Endodermal cell (in vitro differentiated cells): ENCODE measurements at places on chromosomes 12 and 14. TPM values are rescaled to one million over a fixed set of nuclear protein-coding genes. Genes with fewer than 3 reads are reported as not detected.

GRCh38 chr12:108240027-108240785 lies 98.9 kb downstream of the CMKLR1 start:
- peaks cover 7% of the 10 kb centered on the region for H3K4me1 ChIP-seq
- H3K36me3 ChIP-seq = no peaks in the 10 kb centered on the region
- H3K27me3 ChIP-seq = no peaks in the 10 kb centered on the region
- no peak overlapping the region for H3K27ac ChIP-seq
- DNase-seq = peak; percentile 89

HSPA2 gene
- 7.5 and 7.9 TPM in 2 replicates for total RNA-seq

TAS2R9 gene
- total RNA-seq = not detected in 3 replicates

DNA sequence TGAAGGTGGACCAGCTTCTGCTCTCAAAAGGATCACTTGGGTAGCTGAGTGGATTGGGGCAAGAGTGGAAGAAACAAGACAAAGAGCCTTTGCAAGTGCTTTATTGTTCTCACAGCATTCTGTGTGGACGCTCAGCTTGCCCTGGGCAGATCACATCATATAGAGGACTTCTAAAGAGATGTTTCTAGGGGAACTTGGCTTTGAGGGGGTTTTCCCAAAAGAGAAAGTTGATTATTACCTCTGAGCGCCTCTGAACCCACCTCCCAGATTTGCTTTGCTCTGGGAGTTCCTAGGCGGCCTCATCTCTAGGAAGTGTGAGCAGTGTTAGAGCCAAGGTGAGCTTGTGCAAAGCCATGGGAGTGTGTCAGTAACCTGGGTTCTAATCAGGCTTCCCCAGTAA lies 81.7 kb downstream of the RIN3 start:
- no peaks in the 10 kb centered on the region for H3K36me3 ChIP-seq
- no peak overlapping the region for H3K4me3 ChIP-seq
- no peaks in the 10 kb centered on the region for H3K4me1 ChIP-seq
- no peak overlapping the region for H3K27ac ChIP-seq

GRCh38 chr14:21525571-21525961 lies 580 bp downstream of the SALL2 start:
- peaks cover 36% of the 10 kb centered on the region for H3K36me3 ChIP-seq
- peaks cover 19% of the 10 kb centered on the region for H3K4me1 ChIP-seq
- H3K27ac ChIP-seq = peak overlapping the region; percentile 93
- H3K27me3 ChIP-seq = no peaks in the 10 kb centered on the region

ZNF641 gene
- total RNA-seq = 9.1 and 9.4 TPM in 2 replicates

GRCh38 chr12:113359939-113360748 lies 1.8 kb downstream of the PLBD2 start:
- DNase-seq = peak; percentile 65
- peaks cover 4% of the 10 kb centered on the region for H3K4me1 ChIP-seq
- no peak overlapping the region for H3K4me3 ChIP-seq
- no peak overlapping the region for H3K27ac ChIP-seq

BRI3BP gene
- 2.8 to 17.6 TPM (median 16.0 TPM) in 3 replicates for total RNA-seq

GRCh38 chr14:68942296-68943035 lies 36.6 kb downstream of the ACTN1 start:
- no peak overlapping the region for H3K4me3 ChIP-seq
- no peak overlapping the region for H3K27ac ChIP-seq
- H3K36me3 ChIP-seq = peaks cover 24% of the 10 kb centered on the region
- no peak for DNase-seq
- no peaks in the 10 kb centered on the region for H3K27me3 ChIP-seq

MYO1H gene
- total RNA-seq = not detected in 3 replicates

EML1 gene
- 14.5 to 31.4 TPM (median 27.9 TPM) in 3 replicates for total RNA-seq

DNA sequence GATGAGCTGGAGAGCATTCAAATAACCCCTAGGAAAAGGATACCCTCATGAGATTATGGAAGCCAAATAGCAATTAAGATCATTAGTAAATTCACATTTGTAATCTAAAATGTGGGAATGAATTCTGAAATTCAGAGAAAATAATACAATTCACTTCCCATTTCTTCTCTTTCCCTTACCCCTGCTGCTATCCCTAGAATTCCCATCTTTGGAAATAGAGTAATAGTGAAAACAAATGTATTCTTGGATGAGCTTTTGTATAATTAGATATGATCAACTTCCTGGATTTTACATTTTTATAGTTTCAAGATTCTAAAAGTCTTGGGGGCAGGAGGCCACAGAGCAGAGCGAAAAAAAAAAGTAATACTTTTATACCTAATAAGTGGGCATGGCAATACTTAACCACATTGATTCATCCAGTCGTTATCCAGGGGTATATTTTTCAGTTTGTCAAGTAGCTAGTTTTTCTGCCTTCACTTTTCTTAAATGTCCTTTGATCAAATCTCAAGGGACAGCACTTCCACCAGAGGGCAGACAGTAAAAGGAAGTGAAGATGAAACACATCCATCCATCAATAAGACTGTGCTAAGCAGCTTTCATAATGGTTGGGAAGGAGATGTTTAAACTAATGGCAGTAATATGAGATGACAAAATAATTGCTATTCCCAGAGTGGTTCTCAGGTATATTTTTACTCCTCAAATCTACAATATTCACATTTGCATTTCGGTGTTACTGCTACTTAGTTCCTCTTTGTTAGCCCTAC lies 401.3 kb downstream of the DIO2 start:
- no peak overlapping the region for H3K27ac ChIP-seq
- no peaks in the 10 kb centered on the region for H3K4me1 ChIP-seq
- no peaks in the 10 kb centered on the region for H3K36me3 ChIP-seq
- DNase-seq = no peak
- no peaks in the 10 kb centered on the region for H3K27me3 ChIP-seq
- no peak overlapping the region for H3K4me3 ChIP-seq

LHX5 gene
- total RNA-seq = 0.18 to 0.73 TPM (median 0.29 TPM) in 3 replicates

MYF5 gene
- total RNA-seq = not detected in 3 replicates

DNA sequence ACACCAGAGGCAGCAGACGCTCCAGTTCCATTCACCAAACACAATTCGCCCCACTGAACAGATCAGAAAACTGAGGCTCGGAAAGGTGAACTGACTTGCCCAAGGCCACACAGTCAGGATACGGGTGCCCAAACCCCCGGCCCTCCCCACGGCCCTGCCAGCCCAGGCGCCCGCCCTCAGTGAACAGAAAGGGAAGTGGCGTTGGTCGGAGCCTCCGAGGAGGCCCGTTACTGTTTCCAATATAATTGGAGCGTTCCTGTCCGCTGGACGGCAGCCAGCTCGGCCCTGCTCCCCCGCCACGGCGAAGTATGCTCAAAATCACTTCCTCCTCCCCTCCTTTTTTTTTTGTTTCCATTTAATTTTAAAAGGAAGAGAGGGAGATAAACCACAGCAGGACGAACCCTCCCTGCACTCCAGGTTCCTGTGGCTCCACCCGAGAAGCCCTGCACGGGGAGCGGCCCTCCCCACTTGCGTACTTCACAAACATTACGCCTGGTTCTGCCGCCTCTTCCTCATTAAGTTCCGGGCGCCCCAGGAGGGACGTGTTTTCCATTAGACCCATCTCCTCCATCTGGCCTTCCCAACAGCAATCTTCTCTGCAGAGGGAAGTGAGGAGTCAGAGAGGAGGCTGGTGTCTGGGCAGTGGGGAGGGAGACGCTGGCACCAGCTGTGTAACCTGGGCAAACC lies 61.1 kb downstream of the NCOR2 start:
- no peaks in the 10 kb centered on the region for H3K36me3 ChIP-seq
- no peak overlapping the region for H3K4me3 ChIP-seq
- peak overlapping the region; percentile 62 for H3K27ac ChIP-seq
- DNase-seq = peak; percentile 77

CLEC2A gene
- not detected in 2 replicates for total RNA-seq

RND1 gene
- total RNA-seq = 15.3 to 18.9 TPM (median 17.0 TPM) in 3 replicates

CFAP73 gene
- not detected in 3 replicates for total RNA-seq

DNA sequence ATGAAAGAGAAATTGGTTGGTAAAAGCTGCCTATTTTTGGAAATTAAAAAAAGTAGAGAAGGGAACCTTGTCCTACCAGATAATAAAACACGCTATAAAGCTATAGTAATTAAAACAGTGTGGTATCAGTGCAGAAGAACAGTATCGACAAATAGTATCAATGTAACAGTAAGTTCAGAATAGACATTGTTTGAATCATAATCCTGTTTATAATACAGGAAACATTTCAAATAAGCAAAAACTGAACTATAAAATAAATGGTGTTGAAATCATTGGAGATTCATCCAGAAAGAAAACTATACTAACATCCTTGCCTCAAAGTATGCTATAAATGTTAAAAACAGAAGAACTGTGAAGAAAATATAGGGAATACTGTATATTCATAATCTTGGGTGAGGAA lies 54.2 kb upstream of the NAP1L1 start:
- H3K4me1 ChIP-seq = no peaks in the 10 kb centered on the region
- no peaks in the 10 kb centered on the region for H3K27me3 ChIP-seq
- H3K4me3 ChIP-seq = no peak overlapping the region

KRT75 gene
- not detected in 2 replicates for total RNA-seq

GRCh38 chr14:88934351-88934806 lies 109.9 kb downstream of the TTC8 start:
- H3K4me3 ChIP-seq = no peak overlapping the region
- H3K27me3 ChIP-seq = no peaks in the 10 kb centered on the region
- H3K27ac ChIP-seq = no peak overlapping the region
- H3K36me3 ChIP-seq = no peaks in the 10 kb centered on the region

TPPP2 gene
- 0.70 and 0.73 TPM in 2 replicates for total RNA-seq

KLRC3 gene
- not detected in 2 replicates for total RNA-seq

DNA sequence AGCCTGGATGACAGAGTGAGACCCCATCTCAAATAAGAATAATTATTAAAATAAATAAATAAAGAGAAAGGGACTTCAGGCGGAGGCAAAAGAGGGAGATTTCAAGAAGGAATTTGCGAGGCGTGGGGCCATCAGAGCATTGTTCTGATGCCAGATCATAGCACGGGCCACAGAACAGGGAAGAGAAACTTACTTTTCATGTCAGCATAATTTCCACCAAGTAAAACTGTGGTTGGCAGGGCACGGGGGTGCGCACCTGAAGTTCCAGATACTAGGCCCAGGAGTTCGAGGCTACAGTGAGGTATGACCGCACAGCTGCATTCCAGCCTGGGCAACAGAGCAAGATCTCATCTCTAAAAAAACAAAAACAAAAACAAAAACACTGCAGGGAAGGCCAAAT lies 11.0 kb upstream of the PLBD1 start:
- H3K27me3 ChIP-seq = no peaks in the 10 kb centered on the region
- no peaks in the 10 kb centered on the region for H3K4me1 ChIP-seq
- no peaks in the 10 kb centered on the region for H3K36me3 ChIP-seq

KRT73 gene
- total RNA-seq = not detected in 3 replicates
